Activated T-helper 17 cell treated with anti-CD3 and anti-CD28 coated beads, Interleukin-2, amount 50 U/mL, for 72 hours (primary cell): ENCODE measurements at places on chromosomes 16 and 17. TPM values are rescaled to one million over a fixed set of nuclear protein-coding genes. Genes with fewer than 3 reads are reported as not detected.

Gene ADAD2
- total RNA-seq = not detected

Gene ERN2
- total RNA-seq = not detected

Gene CLEC10A
- total RNA-seq = not detected

Gene C16orf74
- not detected for total RNA-seq

Gene HOXB4
- total RNA-seq = 2.6 TPM

Gene CLTC
- total RNA-seq = 162 TPM

Gene SLC22A31
- 0.65 TPM for total RNA-seq

Gene SOX9
- total RNA-seq = not detected

Gene SBK1
- total RNA-seq = 1.7 TPM

Gene AIPL1
- total RNA-seq = not detected

Gene SPATA32
- 0.32 TPM for total RNA-seq

Gene OMG
- total RNA-seq = 0.42 TPM

Gene C16orf89
- total RNA-seq = not detected

Gene CCL5
- 17.2 TPM for total RNA-seq

Gene JUP
- total RNA-seq = 0.32 TPM

Gene CHRNE
- 0.35 TPM for total RNA-seq

Gene SOST
- not detected for total RNA-seq

Gene PRRT2
- total RNA-seq = 9.1 TPM

Gene RASL10B
- total RNA-seq = 0.63 TPM

Gene ZDHHC7
- total RNA-seq = 32.9 TPM

Gene CBLN1
- not detected for total RNA-seq

Gene CYLD
- 112 TPM for total RNA-seq

Gene KSR1
- total RNA-seq = 52.6 TPM

Gene TMEM98
- not detected for total RNA-seq

Gene CDH8
- total RNA-seq = not detected

Gene JPH3
- not detected for total RNA-seq

Gene SLC47A1
- total RNA-seq = 0.58 TPM

Gene NPIPB4
- total RNA-seq = 263 TPM

Gene OR3A3
- not detected for total RNA-seq

Gene KRT40
- not detected for total RNA-seq

Gene TBC1D3H
- total RNA-seq = not detected

Gene CXCL16
- total RNA-seq = 6.7 TPM

Gene FBXW10
- total RNA-seq = 0.78 TPM

Gene RNF222
- total RNA-seq = 0.09 TPM

Gene ASPA
- 0.05 TPM for total RNA-seq

Gene HAS3
- 0.40 TPM for total RNA-seq

Gene CCL16
- total RNA-seq = not detected
